T-helper 2 cell treated with Interferon-gamma antibody and Interleukin-4, amounts not matched to agents 5 μg/mL and 100 μg/mL, for 36 hours (primary cell): ENCODE measurements at places on chromosomes 2 and 18.
A peak's percentile ranks its signal among the peaks of the same experiment; 100 is the strongest.

DNA sequence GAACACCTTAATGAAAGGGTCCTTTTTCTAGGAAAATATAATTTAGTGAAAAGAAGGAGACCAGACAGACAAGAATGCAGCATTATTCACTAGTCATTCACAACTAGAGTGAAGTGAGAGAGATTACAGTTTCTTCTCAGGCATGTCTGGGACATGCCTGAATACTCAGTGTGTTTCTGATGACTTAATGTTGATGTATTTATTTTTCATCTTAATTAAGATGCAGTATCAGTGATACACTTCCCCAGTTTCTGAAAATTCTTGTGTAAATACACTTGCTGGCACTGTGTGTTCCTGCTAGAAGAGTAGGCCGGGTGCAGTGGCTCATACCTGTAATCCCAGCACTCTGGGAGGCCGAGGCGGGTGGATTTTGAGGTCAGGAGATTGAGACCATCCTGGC lies 143.6 kb downstream of the MYO3B start:
- DNase-seq, result no peak

GRCh38 chr2:26475832-26476501 lies 2.0 kb downstream of the OTOF start:
- DNase-seq, result no peak

- no peak for DNase-seq
Measured at GRCh38 chr2:11371092-11371937, 26.9 kb upstream of the ROCK2 start.

DNA sequence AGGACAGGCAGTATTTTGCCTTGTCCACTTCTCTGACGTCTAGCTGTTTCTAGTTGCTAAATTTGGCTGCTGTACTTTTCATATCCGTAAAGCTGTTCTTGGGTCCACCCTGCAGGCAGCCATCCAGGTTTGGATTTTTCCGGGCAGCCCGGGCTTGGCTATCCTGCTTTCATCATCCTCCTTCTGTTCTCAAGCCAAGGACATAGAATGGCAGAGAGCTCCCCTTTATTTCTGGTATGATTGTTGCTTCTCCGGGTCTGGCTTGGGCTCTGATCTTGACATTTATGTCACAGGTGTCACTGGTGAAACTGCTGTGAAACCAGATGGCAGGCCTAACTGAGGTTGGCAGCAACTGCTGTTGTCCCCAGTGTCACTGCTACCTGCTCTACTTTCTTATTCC lies 35.5 kb downstream of the SCN2A start:
- DNase-seq, result no peak

GRCh38 chr2:112542984-112543661 lies 858 bp downstream of the POLR1B start:
- DNase-seq, result no peak

- no peak for DNase-seq
Measured at GRCh38 chr18:25279133-25279532, 72.8 kb downstream of the ZNF521 start.

- DNase-seq, result peak; percentile 50
Measured at GRCh38 chr2:203824057-203824456, 43.5 kb upstream of the CTLA4 start.

- DNase-seq, result no peak
Measured at GRCh38 chr2:119803101-119803500, 43.4 kb downstream of the PTPN4 start.

DNA sequence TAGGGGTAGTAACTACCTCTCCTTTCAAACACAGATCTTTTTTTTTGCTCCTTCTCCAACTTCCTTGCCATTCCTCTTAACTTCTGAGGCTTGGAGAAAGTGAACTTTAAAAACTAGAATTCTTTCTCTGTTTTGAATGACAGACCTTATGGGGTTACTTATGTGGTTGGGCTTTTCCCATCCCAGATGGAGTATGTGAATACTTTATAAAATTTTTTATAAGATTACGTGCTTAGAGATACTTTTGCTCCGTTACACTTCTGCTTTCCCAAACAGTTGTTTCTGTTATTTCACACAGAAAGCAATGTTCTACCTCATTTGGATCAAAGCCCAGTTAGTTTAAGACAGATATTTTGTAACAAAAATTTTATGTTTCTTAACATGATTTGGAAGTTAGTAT lies 20.2 kb downstream of the GREB1L start:
- no peak for DNase-seq

GRCh38 chr2:201546576-201546975 lies 95.0 kb downstream of the STRADB start:
- DNase-seq, result no peak

GRCh38 chr18:31057051-31057450 lies 14.5 kb upstream of the DSC3 start:
- no peak for DNase-seq

DNA sequence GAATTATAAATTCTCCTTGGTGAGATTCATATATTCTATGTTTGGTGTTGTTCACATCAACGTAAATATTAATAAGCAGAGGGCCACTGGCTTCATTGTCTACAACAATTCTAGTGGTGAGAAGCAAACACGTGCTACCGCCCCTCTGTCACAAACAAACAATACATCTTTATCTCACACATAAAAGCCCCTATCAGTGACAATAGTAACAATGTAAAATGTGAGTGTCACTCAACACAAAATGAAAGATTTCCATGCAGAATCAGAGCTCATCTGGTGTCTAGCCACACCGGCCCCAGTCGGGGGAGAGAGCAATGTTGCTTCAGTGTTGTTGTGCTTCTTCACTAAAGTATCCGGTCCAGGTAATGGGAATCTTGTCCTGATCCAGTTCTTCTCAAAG lies 932.6 kb downstream of the SOCS6 start:
- DNase-seq, result no peak

- DNase-seq, result no peak
Measured at GRCh38 chr2:9739531-9739964, 103.7 kb upstream of the TAF1B start.

GRCh38 chr2:128776461-128777195 lies 458.0 kb upstream of the HS6ST1 start:
- DNase-seq, result no peak

GRCh38 chr2:110115291-110116032 lies at the start of gene MALL:
TSS of gene MALL (minus strand) at chr2:110115822. CDS start at chr2:110115792, 30 bp downstream.
- DNase-seq, result no peak
